ENCODE measurements at places on chromosomes 2 and 18.

DNA sequence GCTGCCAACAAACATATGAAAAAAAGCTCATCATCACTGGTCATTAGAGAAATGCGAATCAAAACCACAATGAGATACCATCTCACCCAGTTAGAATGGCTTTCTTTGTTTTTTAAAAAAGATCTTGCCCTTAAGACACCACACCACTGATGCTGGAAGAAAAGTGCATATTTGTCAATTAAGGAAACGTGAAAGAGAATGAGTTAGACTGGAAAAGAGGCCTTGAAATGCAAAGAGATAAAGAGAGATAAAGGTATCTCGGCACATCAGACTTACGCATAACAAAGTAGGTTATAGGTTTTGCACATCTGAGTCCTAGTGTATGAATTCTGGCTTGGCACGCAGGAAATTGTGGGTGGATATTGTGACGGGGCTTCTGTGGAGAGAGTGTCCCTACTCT lies 149.5 kb downstream of the MTX2 start:
- no peak for DNase-seq

- DNase-seq = no peak
Measured at GRCh38 chr18:74289137-74289536, 2.6 kb downstream of the CYB5A start.

DNA sequence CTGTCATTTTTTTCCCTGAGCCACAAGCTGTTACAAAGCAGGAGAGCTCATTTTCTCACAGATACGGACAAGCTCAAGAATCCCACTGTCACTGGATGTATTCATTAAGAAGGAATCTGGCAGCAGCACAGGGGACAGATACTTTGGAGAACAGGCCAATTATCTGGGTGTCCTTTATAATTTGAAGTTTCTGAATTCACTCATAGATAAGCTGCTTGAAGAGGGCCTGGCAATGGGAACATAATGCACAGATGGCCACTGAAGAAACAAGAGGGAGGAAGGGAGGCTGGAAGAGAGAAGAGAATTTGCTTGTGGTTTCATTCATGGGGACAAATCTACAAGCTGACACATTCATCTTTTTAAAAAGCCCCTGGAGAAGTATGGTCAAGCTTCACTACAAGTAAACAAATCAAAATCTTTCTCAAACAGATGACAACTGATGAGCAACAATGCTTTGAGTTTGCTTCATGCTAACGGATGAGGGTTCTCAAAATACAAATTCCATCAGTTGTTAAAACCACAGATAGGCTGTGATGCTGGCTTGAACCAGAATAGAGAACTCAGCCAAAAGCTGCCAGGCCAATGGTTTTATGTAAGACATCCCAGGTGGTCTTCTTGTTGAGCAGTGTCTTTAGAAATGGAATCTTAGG lies 11.9 kb downstream of the BCL2 start:
- DNase-seq = no peak

DNA sequence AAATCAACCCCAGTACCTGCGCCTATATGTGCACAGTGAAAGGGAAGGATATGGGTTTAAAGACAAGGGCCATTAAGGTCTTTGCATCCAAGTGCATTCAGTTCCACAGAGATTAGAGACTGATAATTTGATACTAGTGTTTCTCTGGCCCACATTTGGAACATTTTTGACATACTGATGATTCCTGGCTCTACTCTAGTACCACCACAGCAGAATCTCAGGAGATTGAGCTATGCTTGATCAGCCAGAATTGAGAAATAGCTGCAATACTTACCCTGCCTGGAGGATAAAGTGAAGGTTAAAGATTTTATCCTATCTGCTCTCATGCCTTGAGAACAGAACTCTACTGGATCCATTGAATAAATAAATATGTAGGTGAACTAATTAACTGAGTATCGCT lies 1267.8 kb downstream of the SUCLG1 start:
- DNase-seq = no peak

GRCh38 chr2:132747046-132747445 lies 77.0 kb upstream of the LYPD1 start:
- DNase-seq = no peak

GRCh38 chr2:121625953-121626352 lies 23.3 kb downstream of the CLASP1 start:
- DNase-seq = no peak

DNA sequence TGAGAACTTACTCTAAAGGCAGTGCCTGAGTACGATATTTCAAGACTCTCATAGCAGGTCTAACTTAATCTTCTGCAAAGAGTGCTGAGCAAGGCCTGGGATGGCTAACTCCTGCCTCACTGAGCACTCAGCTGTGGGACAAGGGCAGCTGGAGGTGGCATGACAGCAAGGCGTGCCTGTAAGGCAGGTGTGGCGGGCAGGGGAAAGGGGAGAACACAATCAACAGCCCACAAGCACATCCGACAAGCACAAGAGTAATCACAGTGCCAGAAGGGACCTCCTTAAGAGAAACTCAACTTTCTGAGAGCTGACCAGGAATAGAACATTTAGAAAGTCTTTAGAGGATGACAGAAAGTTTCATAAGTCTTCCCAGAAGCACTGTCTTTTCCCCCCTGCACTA lies 42.0 kb downstream of the GPR45 start:
- DNase-seq = no peak

GRCh38 chr2:240362826-240363745 lies 72.4 kb upstream of the GPC1 start:
- peak; percentile 46 for DNase-seq

DNA sequence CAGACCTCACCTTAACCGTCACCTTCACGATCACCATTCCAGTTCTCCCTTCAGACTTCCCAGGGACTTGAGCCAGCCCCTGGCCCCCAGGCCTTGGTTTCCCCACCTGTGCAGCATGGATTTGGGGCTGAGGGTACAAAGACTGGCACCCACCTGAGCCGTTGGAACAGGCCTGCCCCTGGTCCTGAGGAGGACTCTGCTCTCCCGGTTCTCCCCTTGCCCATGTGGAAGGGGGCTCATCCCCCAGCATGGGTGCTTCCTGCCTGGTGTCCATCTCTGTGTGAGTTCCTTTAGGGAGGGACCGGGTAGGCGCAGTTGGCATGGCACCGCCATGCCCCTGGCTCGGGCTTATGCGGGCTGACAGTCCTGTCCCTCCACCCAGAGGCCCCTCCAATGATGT lies 10.9 kb upstream of the GPR35 start:
- DNase-seq = peak; percentile 9

GRCh38 chr2:74070991-74071390 lies 76.7 kb downstream of the BOLA3 start:
- no peak for DNase-seq

GRCh38 chr2:80706951-80707350 lies 402.4 kb upstream of the LRRTM1 start:
- DNase-seq = no peak

DNA sequence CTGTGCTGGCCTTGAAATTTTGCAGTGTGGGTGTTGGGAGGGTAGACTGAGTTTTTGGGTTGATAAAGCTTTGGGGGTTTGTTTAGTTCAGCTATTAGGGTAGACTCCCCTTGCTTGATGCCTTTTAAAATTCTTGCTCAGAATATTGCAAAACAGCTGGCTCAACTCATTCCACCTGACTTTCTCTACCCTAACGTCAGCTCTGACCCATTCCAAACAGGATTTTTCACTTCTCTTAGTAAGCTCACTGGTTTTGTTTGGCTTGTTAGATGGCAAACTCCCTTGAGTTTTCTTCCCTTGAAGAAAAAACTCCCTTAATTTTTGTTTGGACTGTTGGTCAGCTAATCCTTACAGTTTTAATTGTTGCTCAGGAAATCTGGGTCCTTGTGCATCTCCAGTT lies 195.1 kb upstream of the DTNA start:
- no peak for DNase-seq
